ENCODE measurements at places on chromosomes 5 and 9.

- no peak for DNase-seq
Measured at GRCh38 chr5:11602298-11602697, 301.9 kb downstream of the CTNND2 start.

DNA sequence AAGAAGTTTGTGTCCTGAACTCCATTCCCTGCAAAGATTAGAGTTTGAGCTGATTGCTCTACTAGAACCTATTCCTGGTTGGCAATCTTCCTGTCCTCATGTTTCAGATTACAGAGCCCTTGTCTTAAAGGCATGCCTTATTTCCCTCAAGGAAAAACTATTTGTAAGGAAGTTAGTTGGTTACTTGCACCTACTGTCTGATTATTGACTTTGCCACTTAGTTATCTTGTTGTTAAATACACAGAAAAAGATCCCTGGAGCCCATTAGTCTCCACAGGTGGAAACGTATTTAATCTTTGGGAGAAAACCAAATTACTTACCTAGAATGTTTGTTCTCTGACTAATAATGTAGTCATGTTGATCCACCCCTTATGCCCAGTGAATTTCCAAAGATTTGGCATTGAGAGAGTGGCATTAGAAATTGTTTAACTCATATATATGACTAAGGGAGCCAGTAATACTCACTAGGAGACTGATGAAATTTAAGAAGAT, 132.3 kb upstream of the ELL2 start:
- DNase-seq: no peak

GRCh38 chr5:56299212-56299611, 66.1 kb upstream of the ANKRD55 start:
- DNase-seq: no peak

DNA sequence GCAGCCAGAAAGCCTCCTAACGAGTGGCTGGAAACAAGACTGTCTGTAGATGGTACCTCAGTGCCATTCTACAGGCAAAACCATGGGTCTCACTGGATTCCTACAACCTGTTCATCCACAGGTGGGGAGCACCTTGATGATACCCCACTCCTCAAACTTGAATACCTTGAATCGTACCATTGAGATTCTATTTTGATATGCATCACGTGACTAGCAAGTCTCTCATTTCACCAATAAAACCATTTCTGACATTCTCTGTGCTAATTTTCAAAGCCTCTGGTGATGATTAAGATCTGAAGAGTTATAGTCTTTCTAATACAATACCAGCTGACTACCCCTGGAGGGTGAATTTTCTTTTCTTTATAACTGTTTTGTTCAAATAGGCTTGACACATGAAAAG, 188.9 kb downstream of the ADAMTS12 start:
- DNase-seq: no peak

DNA sequence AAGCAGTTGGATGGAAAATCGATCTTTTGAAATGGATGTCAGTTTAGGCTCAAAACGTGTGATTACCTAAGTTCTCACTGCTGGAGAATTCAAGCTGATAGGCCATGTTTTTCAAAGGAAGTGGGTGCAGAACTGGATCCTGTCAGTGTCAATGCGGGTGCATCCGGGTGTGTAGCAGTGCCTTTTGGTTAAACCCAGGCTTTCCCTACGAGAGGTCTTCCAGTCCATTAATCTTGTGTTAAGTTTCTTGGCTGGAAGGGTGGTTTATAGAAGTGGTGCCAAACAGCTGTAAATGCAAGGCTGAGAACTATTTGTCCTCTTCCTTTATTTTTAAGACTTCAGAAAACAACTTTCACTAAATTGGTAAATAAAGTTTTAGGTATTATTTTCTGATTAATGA, 71.9 kb downstream of the DAPK1 start:
- DNase-seq: no peak

DNA sequence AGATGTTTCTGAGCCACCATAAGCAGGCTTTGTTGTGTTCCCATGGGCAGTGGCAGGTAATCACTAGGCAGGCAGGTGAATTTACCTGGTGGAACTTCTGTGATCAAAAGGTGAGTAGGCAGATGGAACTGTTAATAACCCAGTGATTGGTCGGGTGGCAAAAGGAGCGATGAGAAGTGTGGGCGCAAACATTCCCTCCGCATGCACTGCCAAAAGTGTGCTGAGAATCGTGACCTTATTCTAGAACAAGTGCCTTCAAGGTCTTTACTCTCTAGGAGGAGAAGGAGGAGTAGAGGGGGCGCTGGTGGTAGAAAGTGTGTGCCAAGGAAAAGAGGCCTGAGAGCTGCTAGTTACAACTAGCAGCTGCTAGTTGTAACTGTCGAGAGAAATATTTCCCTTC, 3.3 kb downstream of the OTULINL start:
- DNase-seq: no peak

DNA sequence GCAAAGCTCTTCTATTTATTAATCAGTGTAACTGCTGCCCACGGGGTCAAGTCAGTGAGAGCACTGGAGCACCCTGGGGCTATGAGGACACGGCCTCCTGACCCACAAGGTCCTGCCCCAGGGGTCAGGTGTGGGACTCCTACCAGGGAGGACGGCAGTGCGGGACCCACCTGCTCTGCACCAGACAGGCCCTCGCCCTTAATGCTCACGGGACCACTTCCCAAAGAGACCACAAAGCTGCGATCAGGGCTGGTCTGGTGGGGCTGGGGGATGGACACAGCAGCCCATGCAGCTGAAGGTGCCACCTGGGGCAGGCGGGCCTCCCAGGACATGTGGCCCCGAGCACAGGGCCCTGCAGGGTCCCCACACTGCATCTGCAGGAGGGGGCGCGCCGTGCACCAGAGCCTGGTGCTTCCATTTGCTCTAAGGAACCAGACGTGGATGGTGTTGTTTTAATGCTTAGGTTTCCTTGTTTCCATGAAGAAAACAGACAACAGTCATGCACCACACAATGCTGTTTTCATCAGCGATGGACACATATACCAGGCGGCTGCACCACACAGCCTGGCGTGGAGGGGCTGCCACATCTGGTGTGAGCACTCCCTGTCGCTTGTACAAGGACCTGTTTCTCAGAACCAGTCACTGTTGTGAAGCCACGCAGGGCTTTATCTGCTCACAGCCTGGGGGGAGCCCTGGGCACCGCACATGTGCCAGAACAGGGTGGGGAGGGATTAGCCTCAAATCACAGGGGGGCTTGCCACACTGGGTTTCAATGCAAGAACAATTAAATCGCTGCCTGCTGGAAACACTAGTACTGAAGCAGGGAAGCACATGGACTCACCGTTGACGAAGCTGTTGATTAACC, 22.6 kb downstream of the CLPTM1L start:
- DNase-seq: no peak

DNA sequence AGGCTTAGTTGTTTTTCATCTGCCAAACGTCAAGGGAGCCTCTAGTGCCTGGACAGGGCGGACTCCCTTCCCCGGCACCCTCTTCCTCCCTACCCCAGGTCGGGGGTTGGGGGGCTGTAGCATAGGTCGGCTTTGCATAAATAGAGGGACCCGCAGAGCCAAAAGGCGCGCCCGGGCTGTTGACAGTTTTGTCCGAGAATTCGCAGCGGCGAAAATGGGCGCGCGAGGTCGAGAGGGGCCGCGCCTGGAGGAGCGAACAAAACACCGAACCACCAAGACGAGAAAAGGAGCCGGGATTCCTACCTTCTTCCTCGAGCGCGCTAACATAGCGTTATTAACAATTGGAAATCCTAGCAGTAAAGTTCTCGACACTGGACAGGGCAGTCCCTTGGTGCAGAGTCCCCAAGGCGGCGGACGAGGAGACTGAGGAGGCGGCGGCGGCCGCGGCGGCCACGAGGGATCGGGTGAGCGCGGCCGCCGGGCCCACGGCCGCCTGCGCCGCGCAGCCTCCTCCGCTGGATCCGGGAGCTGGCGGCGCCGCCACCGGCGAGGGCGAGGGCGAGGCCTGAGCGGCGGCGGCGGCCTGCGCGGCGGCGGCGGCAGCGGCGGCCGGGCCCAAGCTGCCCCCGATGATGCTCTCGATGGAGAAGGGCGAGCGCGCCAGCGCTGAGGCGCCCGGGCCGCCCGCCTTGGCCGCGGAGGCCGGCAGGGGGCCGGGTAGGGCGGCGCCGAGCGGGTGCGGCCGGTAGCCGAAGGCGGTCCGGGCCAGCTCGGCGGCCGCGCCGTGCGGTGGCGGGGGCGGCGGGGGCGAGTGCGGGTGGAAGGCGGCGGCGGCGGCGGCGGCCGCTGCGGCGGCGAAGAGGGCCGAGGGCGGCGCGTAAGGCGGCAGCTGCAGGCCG, 1.7 kb downstream of the FOXD1 start:
- no peak for DNase-seq

- no peak for DNase-seq
Measured at GRCh38 chr9:76451234-76451633, 7.7 kb upstream of the GCNT1 start.

DNA sequence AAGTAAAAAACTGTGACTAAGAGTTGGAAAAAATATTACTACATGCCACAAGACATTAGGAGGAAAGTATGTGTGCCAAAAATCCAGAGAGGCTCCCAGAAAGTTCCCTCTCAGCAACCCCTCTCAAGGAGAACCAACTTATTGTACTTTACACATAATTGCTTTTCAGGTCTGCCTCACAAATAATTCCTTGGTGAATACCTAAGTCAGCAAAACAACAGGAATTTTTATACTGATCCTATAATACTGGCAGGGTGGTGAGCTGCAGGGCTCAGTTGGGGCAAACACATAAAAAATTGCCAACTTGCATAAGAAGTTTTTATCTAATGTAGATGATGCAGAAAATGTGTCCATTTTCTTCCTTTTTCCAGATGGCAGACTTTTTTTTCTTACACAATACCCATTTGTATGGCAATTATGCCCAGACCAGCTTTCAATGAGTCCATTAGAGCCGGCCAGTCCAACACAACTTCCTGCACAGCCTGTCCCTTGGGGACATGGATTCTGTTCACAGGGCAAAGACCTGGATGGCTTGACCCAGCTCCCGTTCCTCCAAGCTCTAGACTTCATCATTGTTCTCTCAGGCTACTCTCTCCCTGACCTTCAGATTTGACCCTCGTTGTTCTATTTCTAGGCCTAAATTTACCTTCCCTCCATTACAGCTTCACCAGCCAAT, 31.3 kb downstream of the MARCHF3 start:
- no peak for DNase-seq

- DNase-seq: no peak
Measured at GRCh38 chr9:38641985-38642864, 21.8 kb upstream of the ANKRD18A start.

- DNase-seq: no peak
Measured at GRCh38 chr9:115653171-115653606, 500.4 kb upstream of the PAPPA start.

DNA sequence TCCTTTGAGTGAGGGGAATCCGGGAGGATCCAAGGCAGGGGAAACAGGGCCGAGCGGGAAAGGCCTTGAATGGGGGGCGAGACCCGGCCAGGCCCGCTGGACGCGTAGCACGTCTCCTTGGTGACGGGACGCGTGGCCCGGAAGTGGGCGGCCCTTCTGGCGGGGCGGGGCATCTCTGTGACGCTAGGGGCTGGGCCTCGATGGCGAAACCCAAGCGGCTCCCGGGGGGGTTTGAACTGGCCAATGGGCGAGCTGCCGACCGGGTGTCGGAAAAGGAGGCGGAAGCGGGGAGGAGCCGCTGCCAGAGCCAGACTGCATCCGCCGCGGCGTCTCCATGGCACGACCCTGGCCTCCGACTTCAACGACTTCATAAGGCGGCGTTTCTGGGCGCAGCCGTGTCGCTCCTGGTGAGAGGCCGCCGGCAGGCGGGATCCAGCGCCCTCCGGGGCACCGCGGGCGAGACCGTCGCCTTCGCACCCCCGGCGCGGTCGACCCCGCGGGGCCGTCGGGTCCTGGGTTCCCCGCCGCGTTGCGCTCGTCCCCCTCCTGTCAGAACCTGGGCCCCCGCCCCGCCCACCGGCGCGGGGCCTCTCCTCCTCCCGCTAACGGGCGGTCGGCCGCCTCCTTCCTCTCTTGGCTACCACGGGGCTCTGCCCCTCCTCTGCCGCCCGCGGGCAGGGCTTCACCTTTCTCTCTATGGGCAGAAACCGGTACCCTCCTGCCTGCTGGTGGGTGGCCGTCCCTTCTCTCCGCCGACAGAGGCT, at the start of gene ODF2:
Gene ODF2 (plus strand): TSS at position 158 of the 764 bp plus-strand sequence. CDS start 86 bp downstream, at position 244.
- DNase-seq: peak; percentile 98

DNA sequence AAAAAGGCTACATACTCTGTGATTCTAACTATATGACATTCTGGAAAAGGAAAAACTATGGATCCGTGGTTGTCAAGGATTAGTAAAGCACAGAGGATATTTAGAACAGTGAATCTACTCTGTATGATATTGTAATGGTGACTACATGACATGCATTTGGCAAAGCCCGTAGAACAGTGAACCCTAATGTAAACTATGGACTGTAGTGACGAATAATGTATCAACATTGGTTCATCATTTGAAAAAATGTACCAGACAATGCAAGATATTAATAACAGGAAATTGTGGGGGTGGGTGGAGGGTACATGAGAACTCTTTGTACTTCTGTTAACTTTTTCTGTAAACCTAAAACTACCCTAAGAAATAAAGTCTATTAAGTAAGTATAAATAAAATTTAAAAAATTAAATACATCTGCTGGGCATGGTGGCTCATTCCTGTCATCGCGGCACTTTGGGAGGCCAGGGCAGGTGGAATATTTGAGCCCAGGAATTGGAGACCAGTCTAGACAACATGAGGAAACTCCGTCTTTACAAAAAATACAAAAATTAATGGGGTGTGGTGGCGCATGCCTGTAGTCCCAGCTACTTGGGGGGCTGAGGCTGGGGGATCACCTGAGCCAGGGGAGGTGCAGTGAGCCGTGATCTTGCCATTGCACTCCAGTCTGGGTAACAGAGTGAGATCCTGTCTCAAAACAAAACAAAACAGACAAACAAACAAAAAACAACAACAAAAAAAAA, 101.7 kb upstream of the TBC1D2 start:
- DNase-seq: no peak

DNA sequence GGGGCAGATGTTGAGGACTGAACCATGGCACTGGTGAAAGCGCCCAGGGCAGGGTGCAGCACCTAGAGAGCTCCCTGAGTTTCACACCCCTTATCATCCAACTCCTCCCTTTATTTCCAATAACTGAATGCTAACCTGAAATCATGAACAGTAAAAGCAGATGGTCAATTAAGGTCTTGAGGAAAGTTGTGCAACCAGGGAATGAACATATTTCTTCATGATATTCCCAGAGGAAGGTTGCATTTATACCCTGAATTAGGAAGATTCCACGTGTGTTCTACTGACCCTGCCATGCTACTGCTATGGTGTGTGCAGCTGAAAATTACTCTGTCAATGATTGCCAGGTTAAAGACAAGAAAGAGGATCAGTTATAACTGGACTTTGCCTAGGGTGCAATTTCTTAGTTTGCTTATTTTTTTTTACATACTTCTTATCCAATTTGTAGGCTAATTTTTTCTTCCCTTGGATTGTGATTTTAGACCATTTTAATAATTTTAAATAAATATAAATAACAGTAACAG, 319.8 kb downstream of the SEMA5A start:
- no peak for DNase-seq

Data from activated T-helper 1 cell treated with anti-CD3 and anti-CD28 coated beads, Interleukin-12 subunit alpha, Interleukin-12 subunit beta, Interleukin-2, Interleukin-4 antibody, amounts not matched to agents 30 ng/mL and 10 ng/mL and 1 ng/mL, durations not matched to agents 14 hours and 24 hours and 36 hours (primary cell).